ENCODE measurements at places on chromosomes 7 and 10.

DNA sequence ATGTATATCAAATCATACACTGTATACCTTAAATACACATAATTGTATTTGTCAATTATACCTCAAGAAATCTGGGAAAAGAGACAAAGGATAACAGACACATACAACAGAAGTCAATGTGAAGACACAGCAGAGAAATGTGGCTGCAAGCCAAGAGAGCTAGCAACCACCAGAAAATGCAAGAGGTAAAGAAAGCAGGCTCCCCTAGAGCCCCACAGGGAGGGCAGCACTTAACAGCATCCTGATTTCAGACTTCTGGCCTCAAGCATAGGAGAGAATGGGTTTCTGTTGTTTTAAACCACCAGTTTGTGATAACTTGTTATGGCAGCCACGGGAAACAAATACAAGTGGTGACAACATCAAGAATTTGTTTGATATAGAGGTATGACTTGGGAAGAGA, 1197.2 kb downstream of the SORCS1 start:
- DNase-seq: no peak

DNA sequence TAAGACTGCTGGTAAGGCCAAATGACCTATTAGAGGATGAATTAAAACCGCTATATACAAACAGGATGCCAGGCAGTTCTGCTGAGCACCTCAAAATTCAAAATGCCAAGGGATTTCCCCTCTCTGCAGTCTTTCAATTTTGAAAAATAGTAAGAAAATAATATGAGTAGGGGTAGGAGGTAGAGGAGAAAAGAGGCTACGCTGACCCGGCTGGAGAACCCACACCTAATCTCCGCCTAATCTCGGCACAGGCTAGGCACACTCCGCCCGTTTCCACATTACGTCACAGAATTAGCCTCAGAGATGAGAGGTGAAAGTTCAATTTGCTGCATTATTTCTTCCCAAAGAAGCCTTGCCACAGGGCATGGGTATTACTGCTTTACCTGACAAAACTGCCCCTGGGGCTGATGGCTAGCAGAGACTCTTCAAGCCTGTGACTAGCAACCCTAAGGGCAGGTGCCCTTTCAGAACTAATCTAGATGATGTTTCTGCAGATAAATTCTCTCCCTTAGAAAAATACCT, 21.3 kb upstream of the SPOCK2 start:
- DNase-seq: no peak

DNA sequence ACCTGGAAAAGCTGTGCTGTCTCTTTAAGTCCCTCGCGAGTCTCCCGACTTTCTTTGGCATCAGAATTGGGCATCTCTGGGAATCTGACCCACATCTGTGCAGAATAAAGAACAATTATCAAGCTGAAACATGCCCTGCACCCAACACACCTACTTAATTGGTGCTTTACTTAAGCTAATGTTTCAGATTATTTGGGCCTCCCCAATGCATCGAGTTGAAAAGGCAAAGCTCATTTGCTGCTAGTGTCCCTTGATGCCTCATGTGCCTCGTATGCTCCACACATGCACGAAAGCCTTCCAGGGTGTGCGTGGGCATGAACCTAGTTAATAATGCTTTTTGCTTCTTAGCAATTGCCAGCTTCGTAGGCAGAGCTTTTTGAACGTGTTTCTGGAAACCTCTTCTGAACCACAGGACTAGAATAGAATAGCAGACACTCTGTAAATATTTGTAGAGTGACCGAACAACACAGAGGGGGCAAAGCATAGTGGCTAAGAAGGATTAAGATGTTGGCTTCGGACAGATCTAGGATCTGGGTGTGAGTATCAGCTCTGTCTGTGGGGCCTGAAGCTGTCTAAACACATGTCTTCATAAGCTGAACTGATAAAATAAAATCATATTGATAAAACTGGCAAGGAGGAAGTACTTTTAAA, 26.7 kb upstream of the FGFR2 start:
- no peak for DNase-seq

DNA sequence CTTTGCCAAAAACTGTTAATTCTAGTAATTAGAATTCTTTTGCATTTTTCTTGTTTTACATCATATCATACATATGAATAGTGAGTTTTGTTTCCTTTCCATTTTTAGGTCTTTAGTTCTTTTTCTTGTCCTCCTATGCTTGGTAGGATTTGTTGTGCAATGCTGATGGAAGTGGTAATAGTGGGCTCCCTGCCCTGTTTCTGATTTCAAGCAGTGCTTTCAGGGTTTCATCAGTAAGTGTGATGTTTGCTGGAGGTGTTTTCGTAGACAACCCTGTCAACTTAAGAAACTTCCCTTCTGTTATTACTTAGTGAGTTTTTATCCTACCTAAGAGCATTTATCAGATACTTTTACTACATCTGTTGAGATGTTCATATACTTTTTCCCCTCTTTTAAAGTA, 50.5 kb downstream of the CSGALNACT2 start:
- DNase-seq: no peak

- no peak for DNase-seq
Measured at GRCh38 chr7:88401009-88401623, 94.4 kb upstream of the STEAP4 start.

DNA sequence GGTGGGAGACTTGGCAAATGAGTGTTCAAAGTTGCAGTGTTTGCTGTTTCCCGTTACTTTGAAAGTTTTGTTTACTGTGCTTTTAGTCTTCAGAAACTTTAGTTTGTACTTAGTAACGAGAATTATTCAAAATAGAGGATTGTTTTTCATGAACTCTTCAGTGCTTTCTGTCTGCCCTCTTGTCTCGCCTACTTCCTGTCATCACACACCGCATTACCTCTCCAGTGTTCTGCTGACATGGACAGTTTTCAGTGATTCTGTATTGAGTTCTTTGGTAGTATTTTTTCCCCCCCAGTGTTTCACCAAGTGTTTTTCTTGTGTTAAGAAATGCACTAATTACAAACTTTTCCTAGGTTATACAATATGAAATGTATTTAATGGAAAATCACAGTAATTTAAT, 207.0 kb downstream of the MLLT10 start:
- DNase-seq: no peak

GRCh38 chr10:112650588-112651030, 203.6 kb downstream of the VTI1A start:
- no peak for DNase-seq

GRCh38 chr10:89217057-89217990, 10.2 kb upstream of the CH25H start:
- peak; percentile 38 for DNase-seq

GRCh38 chr7:142554560-142555532, 194.4 kb upstream of the PRSS1 start:
- DNase-seq: no peak
